WTC11 (cell line): ENCODE measurements at places on chromosomes 1 and 21.

DNA sequence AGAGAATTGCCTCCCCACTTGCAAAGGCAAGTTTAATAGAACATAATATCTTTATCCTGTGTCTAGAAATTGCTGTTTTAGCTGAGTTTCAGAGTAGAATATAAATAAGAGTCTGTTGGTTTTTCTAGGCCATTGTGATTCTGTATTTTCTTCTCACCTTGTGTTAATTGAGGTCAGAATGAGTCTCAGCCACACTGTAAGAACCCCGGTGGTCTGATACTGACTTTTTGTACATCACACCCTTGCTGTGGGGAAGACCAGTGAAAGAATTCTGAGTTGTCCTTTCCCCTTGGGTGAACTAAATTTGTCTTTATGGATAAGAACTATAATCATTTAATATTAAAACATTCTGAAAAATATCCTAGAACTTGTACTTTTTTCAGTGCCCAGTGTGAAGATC is 6.8 kb downstream of the HIPK1 start:
- DNase-seq = no peak

GRCh38 chr1:234497589-234497988 is 18.6 kb upstream of the TARBP1 start:
- DNase-seq = no peak

GRCh38 chr1:165928075-165928731 is 100.8 kb downstream of the UCK2 start:
- DNase-seq = peak; percentile 55

DNA sequence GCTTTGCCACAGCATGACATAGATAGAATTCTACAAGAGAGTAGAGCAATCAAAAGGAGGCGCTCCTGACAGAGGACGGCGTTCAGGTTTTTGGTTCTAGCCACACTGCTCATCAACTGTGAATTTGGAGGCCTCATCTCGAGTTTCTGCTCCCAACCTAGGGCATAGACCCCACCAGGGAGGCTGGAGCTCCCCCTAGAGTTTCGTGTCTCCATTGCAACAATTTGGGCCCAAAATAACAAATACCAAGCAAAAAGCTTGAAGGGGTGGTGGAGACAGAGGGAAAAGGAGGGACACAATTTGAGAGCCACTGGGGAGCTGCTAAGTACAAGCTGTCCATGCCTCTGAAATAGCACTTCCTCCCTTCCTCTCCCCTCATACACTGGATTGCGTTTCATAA is 297.0 kb downstream of the GPATCH2 start:
- DNase-seq = peak; percentile 73

GRCh38 chr1:55682198-55682597 is 467.0 kb upstream of the USP24 start:
- no peak for DNase-seq

DNA sequence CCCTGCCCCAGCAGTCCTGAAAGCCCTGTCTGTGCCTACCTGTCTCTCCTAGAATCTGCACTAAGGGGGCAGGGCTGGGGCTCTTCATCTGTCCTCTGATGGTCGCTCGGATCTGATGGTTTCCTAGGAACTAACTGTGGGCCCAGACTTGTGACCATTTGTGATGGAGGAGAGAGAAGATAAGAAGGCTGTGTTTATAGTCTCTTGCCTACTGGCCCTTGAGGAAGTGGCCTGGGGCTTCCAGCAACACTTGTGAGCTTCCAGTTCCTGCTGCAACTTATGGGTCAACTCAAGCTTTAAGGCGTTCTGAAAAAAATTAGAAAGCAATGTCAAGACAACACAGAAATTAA is 53.2 kb upstream of the SYNC start:
- no peak for DNase-seq

DNA sequence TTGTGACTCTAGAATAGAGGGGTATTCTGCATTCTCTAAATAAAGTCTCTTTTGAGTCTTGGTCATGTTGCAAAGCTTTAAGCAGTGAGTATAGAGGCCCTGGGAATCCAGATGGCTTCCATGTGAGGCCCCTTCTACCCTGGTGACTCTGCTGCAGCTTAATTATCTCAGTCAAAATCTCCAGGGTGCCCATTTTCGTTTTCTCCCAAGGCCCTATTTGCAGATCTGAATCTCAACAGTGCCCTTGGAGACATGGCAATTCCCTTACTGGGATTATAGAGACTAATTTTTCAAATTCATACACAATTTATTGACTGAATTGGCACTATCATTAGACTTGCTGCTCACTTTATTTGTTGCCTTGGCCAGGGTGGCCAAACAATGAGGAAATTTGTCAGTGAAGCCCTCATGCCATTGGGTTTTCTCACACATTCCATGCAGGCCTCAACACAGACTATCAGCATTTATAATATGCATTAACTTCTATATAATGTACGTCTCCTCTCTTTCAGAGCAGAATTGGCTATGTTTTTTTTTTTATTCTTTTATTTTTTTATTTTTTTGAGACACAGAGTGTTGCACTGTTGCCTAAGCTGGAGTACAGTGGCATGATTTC is 35.1 kb downstream of the PROX1 start:
- DNase-seq = no peak

- DNase-seq = no peak
These were observed 3.7 kb upstream of the TCHH start for GRCh38 chr1:152118915-152119314.

GRCh38 chr1:11759791-11760190 is 2.2 kb upstream of the C1orf167 start:
- no peak for DNase-seq

DNA sequence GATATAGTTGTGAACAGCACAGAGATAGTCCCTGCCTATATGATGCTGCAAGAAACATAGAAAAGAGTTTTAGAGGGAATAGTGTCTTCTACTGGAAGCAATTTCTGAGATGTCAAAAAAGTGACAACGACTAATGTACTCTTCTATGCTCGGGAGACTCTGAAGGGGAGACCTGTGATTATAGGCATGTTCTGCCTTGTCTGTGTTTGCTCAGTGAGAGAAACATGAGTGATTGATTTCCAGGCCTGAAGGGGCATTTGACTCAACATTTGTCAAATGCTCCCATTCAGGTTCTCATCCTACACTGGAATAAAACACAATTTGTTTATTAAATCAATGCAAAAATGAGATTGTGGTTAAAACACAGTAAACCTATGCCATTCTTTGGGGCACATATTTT is 131.8 kb downstream of the CTH start:
- no peak for DNase-seq

DNA sequence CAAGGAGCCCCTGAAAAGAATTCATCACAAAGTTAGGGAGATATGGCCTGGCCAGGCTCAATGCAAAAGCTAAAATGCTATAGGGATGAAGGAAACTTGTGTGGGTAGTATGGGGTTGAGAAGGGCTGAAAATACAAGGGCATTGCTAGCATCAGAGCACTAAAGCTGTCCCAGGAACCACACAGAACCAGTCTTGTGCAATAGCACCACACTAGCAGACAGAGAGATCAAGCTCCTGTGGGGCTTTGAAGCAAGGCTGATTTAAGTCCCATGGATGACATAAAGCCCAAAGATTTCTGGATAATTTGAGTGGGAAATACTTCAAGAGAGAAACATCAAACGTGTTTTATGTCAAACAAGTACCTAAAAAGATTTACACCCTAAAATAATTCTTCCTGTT is 97.1 kb downstream of the VAV3 start:
- DNase-seq = no peak

GRCh38 chr1:24775916-24776315 is 30.7 kb downstream of the CLIC4 start:
- DNase-seq = no peak

DNA sequence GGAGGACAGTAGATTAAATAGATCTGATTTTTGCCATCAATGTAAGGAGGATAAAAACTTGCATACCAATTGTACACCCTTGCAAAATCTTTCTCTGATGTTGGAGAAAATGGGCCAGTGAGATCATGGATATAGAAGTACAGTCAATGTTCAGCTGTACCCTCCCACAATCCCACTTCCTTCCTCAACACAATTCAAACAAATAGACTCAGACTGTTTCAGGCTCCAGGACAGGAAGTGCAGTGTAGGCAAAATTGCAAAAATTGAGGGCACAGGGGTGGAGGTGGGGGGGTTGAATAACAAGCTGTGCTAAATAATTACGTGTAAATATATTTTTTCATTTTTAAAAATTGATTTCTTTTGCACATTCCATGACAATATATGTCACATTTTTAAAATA is 3.9 kb upstream of the IFI44 start:
- no peak for DNase-seq

GRCh38 chr1:29639741-29640427 is 403.6 kb downstream of the PTPRU start:
- DNase-seq = no peak

DNA sequence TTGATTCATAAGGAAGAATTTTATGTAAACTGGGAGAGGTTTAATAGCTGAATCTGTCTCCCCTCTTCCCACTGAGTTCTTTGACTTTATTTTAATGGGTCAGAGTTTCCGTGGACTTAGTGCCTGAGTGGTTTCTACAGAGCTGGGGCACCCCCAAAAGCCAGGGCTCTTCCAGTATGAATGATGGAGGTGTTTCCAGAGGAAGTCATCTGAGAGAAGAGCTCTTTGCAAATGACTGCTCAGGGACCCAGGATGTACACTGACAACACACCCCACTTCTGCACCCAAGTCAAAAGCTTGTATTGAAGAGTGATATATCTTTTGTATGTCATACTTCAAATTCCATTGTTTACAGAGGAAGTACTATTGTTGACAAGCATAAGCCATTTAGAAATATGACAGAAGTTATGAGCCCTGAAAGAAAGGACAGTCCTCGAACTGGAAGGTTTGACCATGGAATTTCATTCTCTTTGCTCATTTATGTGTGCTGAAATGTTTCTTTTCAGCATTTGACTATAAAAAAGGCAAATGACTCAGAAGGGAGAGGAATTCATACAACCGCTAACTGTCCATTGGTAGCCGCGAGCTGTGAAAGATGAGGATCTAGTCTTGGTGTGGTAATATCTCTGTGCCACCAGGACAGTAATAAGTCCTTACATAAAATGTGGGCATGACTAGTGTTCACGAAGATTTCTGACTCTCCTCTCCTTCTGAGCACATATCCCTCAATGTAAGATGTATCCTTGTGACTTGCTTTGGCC is 25.4 kb upstream of the LMX1A start:
- no peak for DNase-seq

GRCh38 chr1:66367369-66367768 is 166.6 kb upstream of the SGIP1 start:
- DNase-seq = no peak

- no peak for DNase-seq
These were observed 24.6 kb downstream of the RALGPS2 start for GRCh38 chr1:178749581-178750166.

GRCh38 chr1:22139066-22139594 is 3.8 kb downstream of the WNT4 start:
- DNase-seq = no peak

DNA sequence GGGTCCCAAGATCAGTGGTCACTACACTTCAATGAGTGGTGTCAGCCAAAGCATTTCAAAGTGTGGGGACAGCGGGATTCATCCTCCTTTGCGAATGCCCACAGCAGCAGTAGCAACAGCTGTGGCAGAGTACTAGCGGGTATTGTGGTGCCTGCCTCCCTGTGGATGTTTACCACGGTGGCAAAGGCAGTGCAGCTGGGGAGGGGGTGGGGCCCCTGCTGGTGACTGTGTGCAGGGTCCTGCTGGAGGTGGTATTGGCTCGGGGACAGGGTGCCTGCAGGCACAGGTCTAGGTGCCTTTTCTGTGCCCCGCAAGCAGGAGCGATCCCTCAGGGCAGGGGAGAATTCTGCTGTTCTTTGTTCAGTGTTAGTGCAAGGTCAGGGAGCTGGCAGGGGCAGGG is 415.7 kb downstream of the USP25 start:
- DNase-seq = no peak

DNA sequence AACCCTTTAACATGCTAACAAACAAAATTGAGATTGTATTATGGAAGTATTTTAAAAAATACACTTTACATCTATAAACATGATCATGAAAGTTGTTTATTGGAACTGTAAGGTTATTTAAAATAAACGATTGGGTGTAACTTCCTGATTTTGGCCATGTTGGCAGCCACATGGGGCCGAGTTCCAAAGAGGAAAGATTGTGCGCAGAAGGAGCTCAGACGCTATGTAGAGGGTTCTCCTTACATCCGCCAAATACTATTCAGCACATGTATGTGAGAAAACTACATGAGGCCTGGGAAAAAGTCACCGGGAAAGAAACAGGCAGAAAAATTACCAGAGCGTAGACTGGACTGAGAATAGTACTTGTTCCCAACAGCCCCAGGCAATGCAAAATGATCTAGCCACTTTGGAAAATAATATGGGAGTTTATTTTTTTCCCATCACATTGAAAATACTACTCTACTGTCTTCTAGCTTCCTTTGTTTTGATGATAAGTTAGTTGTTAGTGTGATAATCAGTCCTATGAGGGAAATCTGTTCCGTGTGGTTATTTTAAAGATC is 35.7 kb upstream of the B3GALT2 start:
- no peak for DNase-seq

DNA sequence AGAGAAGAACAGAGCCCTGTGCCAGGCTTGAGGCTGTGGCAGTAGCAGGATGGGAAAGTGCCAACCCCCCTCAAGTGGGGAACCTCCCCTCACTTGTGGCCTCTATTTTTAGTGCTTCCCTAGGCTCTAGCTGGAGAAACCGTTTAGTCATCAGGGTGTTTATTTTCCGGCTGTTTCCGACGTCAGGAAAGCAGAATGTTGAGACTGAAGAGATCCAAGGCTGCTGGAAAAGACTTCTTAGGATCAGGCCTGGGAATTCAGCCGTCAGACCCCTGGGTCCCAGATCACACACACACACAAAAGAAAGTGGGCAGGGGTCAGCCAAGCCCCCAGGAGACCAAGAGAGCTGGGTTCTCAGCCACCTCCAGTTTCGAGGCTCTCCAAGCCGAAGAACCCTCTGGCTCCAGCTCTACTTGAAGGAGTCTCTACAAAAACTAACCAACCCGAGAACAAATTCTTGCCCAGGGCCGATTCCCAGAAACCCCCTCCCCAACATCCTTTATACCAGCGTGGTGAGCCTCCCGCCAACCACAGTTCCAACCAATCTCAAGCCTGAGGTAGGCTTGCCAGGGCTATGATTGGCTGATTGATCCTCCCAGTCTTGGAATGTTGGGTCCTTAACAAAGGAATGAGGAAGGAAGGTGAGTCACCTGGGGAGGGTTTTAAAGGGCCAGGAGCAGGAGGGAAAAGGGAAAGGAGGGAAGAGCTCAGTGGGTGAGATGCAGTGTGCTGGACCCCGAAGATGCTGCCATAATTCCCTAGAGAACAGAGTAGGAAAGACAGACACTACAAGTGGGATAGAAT is 2.5 kb upstream of the MEF2D start:
- peak; percentile 84 for DNase-seq

DNA sequence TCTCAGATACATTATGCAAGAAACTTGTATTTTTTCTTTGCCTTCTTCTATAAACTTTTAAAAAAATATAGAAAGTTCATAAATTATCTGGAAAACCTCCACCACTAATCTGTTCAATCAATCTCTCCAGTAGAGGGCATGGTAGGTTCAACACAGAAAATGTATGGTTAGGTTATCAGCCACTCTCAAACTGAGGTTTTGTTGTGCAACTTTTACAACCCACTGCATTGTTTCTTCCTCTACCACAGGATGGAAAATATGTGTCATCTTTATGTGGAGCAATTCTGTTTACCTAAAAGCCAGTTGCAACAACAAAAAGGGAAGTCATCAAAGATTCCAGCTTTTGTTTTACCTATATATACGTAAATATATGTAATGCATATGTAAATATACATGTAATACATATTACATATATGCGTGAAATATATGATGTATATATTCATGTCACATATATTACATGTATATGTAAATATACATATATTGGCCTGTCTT is 3.0 kb upstream of the RGS2 start:
- DNase-seq = no peak
